ENCODE measurements at places on chromosomes 16 and 17.

DNA sequence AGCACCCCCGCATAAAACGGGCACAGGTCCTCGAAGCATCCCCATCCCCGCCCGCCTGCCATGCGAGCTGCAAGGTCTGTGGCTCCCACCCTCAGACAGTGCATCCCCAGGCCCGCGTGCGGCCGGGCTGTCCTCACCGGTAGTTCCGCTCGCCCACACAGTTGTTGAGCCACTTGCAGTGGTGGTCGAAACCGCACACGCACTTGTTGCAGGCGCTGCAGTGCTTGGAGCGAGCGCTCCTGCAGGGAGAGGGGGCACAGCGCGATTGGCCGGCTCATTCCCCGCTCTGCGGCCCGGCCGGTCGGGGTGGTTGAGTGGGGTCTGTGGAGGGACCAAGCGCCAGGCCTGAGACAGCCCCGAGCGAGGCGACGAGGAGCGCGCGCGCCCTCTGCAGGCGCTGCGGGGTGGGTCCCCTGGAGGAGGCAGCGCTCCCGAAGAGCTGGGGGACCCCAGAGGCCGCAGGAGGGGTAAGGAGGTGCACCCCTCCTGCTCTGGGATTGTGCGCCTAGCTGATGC, 6.0 kb upstream of the TPPP3 start:
- DNase-seq, result no peak

GRCh38 chr16:23229714-23230113, 47.2 kb downstream of the SCNN1G start:
- no peak for DNase-seq

DNA sequence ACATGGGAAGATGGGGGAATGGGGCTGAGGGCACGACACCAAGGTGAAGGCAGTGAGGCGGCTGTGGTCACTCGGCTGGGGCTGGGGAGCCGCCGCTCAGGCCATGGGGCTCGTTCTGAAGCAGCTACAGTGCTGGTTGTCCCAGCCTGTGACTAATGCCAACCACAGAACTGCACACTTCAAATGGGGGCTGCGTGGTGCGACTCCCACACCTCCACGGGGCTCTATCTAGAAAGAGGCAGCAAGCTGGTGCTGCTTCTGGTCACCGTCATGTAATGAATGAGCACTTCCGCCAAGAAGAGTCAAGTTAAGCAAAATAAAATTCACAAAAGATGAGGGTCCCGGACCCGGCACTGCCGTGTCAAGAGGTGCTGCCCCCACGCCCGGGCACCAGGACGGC, 20.0 kb downstream of the GALNS start:
- no peak for DNase-seq

GRCh38 chr17:7480089-7480384, 606 bp upstream of the ZBTB4 start:
- no peak for DNase-seq

DNA sequence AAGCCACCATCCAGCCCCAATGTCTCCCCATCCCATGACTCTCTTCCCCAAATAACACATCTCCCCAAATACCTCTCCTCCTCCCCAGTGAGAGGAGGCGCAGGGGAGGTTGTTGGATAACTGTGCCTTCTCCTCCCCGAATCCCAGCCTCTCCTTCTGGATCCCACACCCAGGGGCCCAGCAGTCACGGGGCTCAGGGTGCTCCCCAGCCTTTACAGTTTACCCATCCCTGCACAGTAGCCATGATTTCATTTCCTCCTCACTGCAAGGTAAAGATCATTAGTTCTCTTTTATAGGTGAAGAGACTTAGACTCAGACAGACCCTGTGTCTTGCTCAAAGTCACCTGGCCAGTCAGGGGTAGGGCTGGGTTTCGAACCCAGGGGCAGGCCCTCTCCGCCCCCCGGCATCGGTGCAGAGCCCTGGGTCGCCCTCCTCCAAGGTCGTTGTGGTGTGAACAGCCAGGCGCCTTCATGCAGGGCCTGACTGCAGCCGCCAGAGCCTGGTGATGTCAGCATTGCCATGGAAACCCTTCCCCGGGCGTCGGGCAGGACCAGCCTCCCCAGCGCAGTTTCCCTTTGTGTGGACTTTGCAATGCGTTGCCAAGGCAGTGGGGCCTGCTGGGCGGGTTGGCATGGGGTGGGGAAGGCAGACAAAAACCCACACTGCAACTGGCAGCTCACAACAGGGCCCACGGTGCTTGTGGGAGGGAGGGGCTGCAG, 53.3 kb upstream of the TOB1 start:
- DNase-seq, result peak; percentile 95

DNA sequence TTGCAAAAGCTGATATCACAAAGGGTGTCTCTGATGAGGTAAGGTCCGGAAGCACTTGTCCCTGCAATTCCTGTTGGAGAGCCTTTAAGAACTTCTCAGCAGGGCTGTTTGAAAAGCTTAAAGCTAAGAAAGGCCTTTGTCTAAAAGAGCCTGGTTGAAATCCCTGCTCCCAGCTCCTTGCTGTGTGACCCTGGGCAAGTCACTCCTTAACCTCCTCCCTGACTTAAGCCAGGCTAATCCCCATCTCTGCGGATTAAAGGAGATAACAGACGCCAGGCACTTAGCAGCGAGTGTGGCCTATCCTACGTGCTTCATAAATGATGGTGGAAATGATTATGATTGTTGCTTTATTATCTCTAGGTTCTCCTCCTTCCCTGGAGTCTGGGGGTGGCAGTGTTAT, 368.0 kb upstream of the RBFOX1 start:
- no peak for DNase-seq

DNA sequence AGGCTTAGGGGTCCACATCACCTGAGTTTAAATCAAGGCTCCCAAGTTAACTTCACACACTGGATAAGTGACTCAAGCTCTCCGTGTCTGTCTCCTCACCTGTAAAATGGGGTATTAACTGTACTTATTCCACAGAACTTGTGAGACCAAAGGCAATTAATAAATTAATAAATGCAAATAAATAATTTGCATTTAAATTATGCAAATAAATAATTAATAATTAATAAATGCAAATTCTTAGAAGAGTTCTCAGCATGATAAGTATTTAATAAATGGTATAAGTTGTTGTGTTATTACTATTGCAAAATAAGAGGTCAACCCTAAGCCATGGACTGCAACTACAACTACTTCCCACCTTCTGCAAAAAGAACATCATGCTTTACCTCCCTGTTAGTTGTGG, 13.7 kb upstream of the CXCL16 start:
- no peak for DNase-seq

DNA sequence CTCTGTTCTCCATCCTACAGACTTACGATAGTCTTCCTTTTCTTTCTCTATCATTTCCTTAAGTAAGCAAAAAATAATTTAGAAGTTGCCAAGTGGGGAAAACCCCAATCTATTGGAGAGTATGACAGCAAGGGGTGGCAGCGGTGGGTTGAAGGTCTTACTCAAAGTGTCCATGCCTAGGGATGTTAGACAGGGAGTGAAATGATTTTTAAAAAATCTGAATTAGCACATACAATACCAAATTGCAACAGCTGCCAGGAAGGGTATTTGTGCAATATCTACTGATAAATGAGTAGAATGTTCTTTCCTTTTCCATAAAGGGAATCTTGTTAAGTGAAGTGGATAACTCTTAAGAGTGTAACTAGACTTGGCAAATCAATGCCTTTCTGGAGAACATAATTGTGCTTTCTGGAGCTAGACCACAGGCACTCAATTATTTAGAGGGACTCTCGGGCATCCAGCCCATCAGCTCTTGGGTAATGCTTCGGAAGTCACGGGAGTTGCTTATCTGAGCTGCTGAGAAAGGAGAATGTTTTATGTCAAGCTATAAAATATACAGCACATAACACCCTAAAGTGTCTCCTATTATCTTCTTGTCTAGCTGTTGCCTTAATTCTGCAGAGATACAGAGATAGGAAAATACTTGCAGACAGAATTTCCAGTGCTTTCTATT, 151.5 kb downstream of the KCNJ2 start:
- no peak for DNase-seq

DNA sequence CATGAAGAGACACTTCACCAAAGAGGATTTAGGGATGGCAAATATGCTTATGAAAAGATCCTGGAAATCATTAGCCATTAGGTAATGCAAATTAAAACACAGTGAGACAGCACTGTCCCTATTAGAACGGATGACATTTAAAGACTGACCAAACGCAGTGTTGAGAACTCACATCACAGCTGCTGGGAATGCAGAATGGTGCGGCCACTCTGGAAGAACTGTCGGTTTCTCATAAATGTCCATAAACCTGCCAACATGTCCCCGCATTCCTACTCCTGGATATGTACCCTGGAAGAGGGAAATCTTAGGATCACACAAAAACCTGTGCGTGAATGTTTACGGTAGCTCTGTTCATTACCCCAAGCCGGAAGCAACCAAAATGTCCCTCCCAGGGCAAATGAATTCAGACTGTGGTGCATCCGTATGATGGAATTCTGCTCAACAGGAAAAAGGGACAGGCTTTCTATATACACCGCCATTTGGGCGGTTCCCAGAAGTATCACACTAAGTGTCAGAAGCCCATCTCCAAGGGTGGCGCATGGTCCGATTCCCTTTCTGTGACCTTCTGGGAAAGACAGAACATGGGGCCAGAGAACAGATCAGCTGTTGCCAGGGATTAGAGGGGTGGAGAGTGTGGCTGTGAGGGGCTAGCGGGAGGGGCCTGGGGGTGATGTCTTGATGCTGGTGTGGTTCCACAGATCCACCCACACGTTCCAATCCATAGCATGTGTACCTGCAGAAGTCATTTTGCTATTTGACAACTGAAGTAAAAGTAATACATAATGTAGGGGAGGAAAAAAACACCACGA, 197.2 kb upstream of the CHMP6 start:
- no peak for DNase-seq

GRCh38 chr17:72266112-72266775, 145.4 kb downstream of the SOX9 start:
- DNase-seq, result no peak

DNA sequence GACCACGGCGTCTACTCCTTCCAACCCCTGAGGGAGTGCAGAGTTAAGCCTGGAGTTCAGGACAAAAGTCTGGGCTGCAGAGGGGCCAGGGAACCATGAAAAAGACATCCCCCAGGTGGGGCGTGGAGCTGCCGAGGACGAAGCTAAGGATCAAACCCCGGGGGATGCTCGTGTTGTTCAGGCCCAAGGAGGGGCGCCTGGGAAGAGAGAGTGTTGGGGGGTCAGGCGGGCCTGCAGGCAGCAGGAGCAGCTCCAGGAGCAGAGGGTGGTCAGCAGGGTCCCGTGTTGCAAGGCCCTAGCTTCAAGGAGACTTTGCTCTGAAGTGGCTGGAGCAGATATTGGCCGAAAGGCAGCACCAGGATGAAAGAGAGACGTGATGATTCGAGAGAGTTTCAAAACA, 26.7 kb downstream of the NECAB2 start:
- no peak for DNase-seq

DNA sequence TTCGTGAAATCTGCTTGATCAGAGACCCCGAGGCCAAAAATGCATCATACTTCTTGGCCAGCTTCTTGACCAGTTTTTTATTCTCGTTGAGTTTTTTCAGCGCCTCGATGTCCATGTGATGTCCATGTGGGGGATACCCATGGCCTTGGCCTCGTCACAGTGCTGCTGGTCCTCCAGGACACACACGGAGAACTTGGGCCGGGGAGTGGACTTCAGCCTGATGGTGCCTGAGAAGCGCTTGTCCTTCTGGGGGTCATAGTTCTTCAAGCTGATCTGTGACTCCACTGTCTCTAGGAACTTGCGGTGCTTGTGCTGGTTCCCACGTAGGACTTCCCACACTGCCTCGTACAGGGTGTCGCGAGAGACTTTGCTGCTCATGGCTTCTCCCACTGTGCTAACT, 16.7 kb downstream of the COX4I1 start:
- DNase-seq, result no peak

DNA sequence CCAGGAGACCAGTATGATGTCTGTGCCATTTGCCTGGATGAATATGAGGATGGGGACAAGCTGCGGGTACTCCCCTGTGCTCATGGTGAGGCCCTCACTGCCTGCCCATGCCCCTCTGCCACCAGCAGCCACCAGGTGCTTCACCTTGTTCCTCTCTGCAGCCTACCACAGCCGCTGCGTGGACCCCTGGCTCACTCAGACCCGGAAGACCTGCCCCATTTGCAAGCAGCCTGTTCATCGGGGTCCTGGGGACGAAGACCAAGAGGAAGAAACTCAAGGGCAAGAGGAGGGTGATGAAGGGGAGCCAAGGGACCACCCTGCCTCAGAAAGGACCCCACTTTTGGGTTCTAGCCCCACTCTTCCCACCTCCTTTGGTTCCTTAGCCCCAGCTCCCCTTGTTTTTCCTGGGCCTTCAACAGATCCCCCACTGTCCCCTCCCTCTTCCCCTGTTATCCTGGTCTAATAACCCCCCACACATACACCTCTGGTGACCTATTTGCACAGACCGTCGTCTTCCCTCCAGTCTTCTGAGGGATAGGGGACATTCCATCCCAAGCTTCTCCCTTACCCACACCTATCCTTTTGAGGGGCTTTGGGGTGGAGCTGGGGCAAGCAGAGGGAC, 3.7 kb downstream of the PFN1 start:
- DNase-seq, result no peak

DNA sequence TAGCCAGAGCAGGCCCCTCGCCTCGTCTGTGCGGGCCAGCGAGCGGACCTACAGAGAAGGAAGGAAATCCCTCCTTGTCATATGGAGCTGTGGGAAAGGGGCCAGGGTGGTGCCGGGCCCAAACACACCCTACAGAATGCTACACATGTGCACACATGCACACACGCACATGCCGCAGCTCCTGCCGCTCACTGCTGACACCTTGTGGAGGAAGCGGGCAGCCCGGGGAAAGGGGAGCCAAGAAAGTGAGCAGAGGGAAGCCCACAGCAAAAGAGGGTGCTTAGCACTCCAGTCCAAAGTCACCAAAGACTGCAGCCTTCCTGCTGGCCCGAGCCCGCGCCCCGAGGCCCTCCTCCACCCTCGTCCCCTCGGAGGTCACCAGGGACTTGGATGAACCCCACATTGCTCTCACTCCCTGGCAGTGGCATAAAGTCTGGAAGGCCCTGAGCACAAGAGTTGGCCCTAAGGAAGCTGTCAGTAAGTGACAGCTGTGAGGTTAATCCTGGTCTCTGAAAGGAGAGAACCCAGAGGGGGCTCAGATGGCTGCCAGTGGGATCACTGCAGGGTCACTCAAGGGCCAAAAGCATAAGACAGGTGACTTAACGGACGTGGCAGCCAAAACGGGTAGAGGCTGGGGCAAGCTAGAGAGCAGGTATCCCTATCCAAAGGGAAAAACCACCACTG, 68.2 kb downstream of the MYO18A start:
- peak; percentile 59 for DNase-seq

DNA sequence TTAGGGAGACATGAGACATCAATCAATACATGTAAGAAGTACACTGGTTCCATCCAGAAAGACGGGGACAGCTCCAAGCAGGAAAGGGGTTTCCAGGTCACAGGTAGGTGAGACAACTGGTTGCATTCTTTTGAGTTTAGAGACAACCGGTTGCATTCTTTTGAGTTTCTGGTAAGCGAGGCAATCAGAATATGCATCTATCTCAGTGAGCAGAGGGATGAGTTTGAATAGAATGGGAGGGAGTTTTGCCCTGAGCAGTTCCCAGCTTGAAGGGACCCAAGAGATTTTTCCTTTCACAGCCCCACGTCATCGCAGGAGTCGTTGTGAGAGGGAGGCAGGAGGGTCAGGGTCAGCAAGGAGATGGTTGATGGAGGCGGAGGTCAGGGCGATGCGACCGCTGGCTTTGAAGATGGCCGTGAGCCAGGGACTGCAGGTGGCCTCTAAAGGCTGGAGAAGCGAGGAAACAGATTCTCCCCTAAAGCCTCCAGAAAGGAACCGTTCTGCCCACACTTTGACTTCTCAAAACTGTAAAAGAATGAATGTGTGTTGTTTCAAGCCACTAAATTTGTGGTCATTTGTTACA, 36.5 kb downstream of the IRF8 start:
- DNase-seq, result no peak
